Transverse colon (tissue), 4 donors: ENCODE measurements at places on chromosomes 5 and 9. TPM values are rescaled to one million over a fixed set of nuclear protein-coding genes. Genes with fewer than 3 reads are reported as not detected.

The GHR gene
- 0.40 TPM for total RNA-seq

The ANKRD31 gene
- not detected for total RNA-seq

The GTF2H2 gene
- total RNA-seq = 37.6 TPM

The CCDC187 gene
- total RNA-seq = 0.41 TPM

The SHB gene
- 14.6 TPM for total RNA-seq

The RNF180 gene
- 8.0 TPM for total RNA-seq

The C5orf58 gene
- total RNA-seq = 0.79 TPM

The NTNG2 gene
- total RNA-seq = not detected

The SPATA31A3 gene
- total RNA-seq = not detected

The PARP8 gene
- total RNA-seq = 3.6 TPM
